Bronchus fibroblast of lung (primary cell): ENCODE measurements at places on chromosomes 3 and 15. TPM values are rescaled to one million over a fixed set of nuclear protein-coding genes. Genes with fewer than 3 reads are reported as not detected.

Gene NRG4
- total RNA-seq: not detected in 2 replicates

Gene SLCO2A1
- 2.7 and 3.0 TPM in 2 replicates for total RNA-seq

Gene SLC22A14
- not detected in 2 replicates for total RNA-seq

Gene LTK
- 0.50 and 0.59 TPM in 2 replicates for total RNA-seq
